ENCODE measurements at places on chromosomes 7 and 10.

GRCh38 chr7:55472928-55473725 is 99.2 kb downstream of the VOPP1 start:
- DNase-seq = no peak

DNA sequence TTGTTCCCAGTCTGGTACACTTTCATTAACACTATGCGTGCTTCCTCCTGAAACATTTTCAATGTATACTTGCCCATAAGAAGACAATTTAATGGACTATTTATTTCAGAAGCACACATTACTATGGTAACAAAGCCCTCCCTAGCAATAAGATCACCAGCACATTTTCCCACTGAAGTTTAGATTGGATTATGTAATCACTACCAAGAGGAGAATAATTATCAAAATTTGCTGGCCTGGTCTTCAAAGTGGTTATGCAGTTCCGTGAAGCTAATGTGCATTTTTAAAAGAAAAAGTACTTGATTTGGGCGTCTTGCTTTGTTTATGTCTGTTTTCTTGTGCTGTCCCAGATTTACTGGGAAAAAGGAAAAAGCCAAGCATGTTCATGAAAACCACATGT is 61.9 kb downstream of the AP3M1 start:
- no peak for DNase-seq

DNA sequence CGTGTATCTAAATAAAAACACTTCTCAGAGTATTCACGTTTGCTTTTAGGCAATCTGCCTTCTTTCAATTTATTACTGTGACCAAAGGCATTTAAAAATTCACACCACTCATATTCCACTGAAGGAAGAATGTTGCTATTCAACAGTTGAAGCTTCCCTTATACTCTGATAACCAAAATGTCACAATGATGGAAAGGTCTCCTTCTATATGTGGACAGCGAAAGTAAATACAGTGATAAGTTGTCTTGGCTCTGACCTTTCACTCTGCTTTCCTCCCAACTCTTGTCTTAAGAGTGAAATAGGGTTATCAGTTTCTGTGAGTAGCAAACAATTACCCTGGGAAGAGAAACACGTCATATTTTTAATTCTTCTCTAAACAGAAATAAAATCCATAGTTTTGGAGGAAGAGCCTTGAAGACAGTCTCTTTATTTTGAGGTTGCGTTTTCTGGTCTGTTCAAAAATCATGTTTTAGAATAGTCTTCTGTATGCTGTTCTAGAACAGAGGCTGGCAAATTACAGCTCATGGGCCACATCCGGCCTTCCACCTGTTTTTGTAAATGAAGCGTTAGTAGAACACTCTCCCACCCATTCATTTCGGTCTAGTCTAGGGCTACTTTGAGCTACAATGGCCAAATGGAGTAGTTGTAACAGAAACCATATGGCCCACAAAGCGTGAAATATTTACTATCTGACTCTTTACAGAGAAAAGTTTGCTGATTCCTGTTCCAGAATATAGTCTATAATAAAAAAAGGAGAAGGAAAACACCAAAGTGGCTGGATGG is 41.3 kb downstream of the ETV1 start:
- DNase-seq = no peak

- peak; percentile 17 for DNase-seq
Observed at GRCh38 chr7:87506246-87507180, 31.0 kb upstream of the ABCB4 start.

- no peak for DNase-seq
Observed at GRCh38 chr7:115273139-115273772, 351.4 kb downstream of the MDFIC start.

- no peak for DNase-seq
Observed at GRCh38 chr7:138032186-138032585, 30.3 kb upstream of the CREB3L2 start.
